Muscle of back (tissue), 13 donors: ENCODE measurements at places on chromosomes 16 and 17. TPM values are rescaled to one million over a fixed set of nuclear protein-coding genes. Genes with fewer than 3 reads are reported as not detected.

The LAT gene
- polyA plus RNA-seq: 3.8 TPM

The IGF2BP1 gene
- polyA plus RNA-seq: 10.7 TPM

The CCDC200 gene
- polyA plus RNA-seq: 15.8 TPM

The SEZ6 gene
- polyA plus RNA-seq: 0.16 TPM

The TBC1D3I gene
- not detected for polyA plus RNA-seq

The MAF gene
- polyA plus RNA-seq: 37.1 TPM

The PRR15L gene
- polyA plus RNA-seq: not detected

The SLX1B gene
- polyA plus RNA-seq: 5.7 TPM

The VAT1 gene
- polyA plus RNA-seq: 82.6 TPM

The KCTD2 gene
- polyA plus RNA-seq: 22.6 TPM

The FSCN2 gene
- polyA plus RNA-seq: 3.8 TPM

The KRT28 gene
- polyA plus RNA-seq: not detected

The NFATC2IP gene
- 46.9 TPM for polyA plus RNA-seq

The GCGR gene
- polyA plus RNA-seq: not detected

The AMDHD2 gene
- polyA plus RNA-seq: 6.5 TPM

The HSF4 gene
- polyA plus RNA-seq: 4.5 TPM

The CEP295NL gene
- polyA plus RNA-seq: 0.43 TPM

The ALDOA gene
- 2,591 TPM for polyA plus RNA-seq

The AOC2 gene
- polyA plus RNA-seq: 0.98 TPM

The TAT gene
- polyA plus RNA-seq: not detected

The PERCC1 gene
- polyA plus RNA-seq: not detected

The DPEP2 gene
- 0.63 TPM for polyA plus RNA-seq

The ABCA8 gene
- polyA plus RNA-seq: 35.6 TPM

The TCAP gene
- 346 TPM for polyA plus RNA-seq

The QPRT gene
- polyA plus RNA-seq: 60.8 TPM

The BICDL2 gene
- not detected for polyA plus RNA-seq

The SLC16A6 gene
- 1.1 TPM for polyA plus RNA-seq

The MT1A gene
- not detected for polyA plus RNA-seq
